ENCODE measurements at places on chromosomes 1 and 21. TPM values are rescaled to one million over a fixed set of nuclear protein-coding genes. Genes with fewer than 3 reads are reported as not detected.

- no peaks in the 10 kb centered on the region for H3K36me3 ChIP-seq
- no peak for DNase-seq
- H3K4me1 ChIP-seq: peaks cover 3% of the 10 kb centered on the region
- H3K4me3 ChIP-seq: no peak overlapping the region
- H3K27me3 ChIP-seq: peaks cover 28% of the 10 kb centered on the region
Measured at GRCh38 chr1:61088163-61088974, 6.0 kb downstream of the NFIA start.

DNA sequence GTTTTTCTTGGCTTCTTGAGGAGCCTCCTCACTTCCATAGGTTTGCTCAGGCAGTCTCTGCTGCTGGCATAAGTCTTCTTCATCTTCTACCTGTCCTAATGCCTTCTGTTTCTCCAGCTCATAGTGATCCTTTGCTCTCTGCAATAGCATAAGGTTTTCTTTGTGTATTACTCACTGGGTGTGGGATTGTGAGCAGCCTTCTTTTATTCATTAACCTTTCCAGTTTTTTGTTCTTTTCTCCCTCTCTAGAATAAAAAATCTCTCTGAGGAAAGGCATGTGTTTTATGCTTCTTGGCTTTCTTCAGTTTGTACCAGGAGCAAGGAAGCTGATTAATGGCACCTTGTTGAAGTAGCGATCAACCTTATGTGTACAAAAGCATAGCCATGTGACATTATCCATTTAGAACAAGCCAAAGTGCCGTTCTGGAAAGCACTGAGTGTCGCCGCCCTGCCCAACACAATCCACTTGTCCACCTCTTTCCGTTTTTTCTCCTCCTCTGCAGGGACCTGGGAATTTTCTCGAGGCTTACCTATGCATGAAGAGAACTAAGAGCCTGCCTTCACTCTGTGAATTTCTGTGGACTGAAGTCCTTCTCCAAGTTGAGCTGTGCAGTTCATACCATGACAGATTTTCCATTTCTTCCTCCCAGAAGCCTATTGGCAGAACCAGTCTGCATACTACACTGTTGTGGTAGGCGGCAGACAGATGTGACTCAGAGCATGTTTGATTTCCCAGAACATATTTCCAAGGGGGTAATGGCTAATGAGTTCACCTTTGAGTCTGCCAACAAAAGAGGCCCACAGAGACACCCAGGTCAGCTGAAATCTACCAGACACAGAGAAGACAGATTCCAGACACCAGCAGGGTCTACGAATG lies 39.0 kb downstream of the DPT start:
- DNase-seq: no peak
- no peaks in the 10 kb centered on the region for H3K36me3 ChIP-seq
- H3K4me3 ChIP-seq: no peak overlapping the region
- H3K27ac ChIP-seq: no peak overlapping the region

DNA sequence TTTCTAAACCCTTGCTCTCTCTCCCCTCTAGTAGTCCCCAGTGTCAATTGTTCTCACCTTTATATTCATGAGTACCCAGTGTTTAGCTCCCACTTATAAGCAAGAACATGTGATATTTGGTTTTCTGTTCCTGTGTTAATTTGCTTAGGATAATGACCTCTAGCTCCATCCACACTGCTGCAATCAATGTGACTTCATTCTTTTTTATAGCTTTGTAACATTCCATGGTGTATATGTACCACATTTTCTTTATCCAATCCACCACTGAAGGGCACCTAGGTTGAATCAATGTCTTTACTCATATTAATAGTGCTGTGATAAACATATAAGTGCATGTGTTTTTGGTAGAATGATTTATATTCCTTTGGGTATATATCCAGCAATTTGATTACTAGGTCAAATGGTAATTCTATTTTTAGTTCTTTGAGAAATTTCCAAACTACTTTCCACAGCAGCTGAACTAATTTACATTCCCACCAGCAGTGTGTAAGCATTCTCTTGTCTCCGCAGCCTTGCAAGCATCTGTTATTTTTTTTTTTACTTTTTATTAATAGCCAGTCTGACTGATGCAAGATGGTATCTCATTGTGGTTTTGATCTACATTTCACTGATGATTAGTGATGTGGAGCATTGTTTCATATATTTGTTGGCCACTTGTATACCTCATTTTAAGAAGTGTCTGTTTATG lies 277.8 kb downstream of the LTN1 start:
- no peak overlapping the region for H3K4me3 ChIP-seq
- no peaks in the 10 kb centered on the region for H3K27me3 ChIP-seq

- peak; percentile 17 for DNase-seq
- H3K27me3 ChIP-seq: peaks cover 2% of the 10 kb centered on the region
- H3K4me1 ChIP-seq: peaks cover 39% of the 10 kb centered on the region
- no peak overlapping the region for H3K27ac ChIP-seq
- H3K4me3 ChIP-seq: peak overlapping the region; percentile 86
Measured at GRCh38 chr21:34885626-34886239, 163.4 kb downstream of the RUNX1 start.

TMEM269 gene
- total RNA-seq: 0.40 TPM

DNA sequence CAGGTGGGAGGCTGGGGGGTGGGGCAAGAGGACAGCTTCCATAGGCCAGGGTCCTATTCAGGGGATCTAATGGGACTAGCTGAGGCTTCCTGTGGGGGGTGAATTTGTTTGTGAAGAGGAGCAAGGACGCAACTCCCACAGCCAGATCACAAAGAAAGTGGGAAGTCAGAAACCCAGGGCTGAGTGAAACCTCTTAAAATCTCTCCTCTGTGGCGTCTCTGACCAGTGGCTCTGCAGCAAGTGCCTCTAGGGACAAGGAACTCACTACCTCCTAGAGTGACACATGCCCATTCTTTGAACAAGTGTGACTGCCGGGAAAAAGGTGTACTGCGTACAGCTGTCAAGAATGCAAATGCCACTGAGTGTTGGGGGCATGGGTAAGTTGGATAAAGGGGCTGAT lies 187.9 kb downstream of the HIVEP3 start:
- no peak overlapping the region for H3K4me3 ChIP-seq
- H3K36me3 ChIP-seq: peaks cover 5% of the 10 kb centered on the region
- no peaks in the 10 kb centered on the region for H3K27me3 ChIP-seq
- H3K4me1 ChIP-seq: peaks cover 36% of the 10 kb centered on the region

IL6R gene
- total RNA-seq: 0.16 TPM

IGSF3 gene
- 0.16 TPM for total RNA-seq

LAMC2 gene
- total RNA-seq: not detected

- H3K27me3 ChIP-seq: peaks cover 11% of the 10 kb centered on the region
- H3K4me1 ChIP-seq: peaks cover 4% of the 10 kb centered on the region
- H3K27ac ChIP-seq: no peak overlapping the region
- no peak overlapping the region for H3K4me3 ChIP-seq
- DNase-seq: no peak
Measured at GRCh38 chr1:247638011-247638410, 32.6 kb downstream of the OR2G3 start.

GRCh38 chr1:182649041-182649440 lies 35.3 kb downstream of the RGS8 start:
- no peaks in the 10 kb centered on the region for H3K36me3 ChIP-seq
- H3K4me3 ChIP-seq: no peak overlapping the region
- no peak overlapping the region for H3K27ac ChIP-seq

DNA sequence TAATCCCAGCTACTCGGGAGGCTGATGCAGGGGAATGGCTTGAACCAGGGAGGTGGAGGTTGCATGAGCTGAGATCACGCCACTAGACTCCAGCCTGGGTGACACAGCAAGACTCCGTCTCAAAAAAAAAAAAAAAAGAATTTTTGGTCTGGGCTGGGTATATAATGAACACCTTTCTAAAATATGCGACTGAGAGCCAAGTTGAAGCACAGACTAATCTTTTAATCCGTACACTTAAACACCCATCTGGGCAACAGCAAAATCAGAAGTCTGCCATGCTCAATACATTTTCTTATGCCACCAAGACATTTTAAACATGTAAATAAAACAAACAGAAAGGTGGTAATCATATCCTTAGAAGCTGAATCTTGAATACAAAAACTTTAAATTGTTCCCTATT lies 31.6 kb upstream of the ABCB10 start:
- no peaks in the 10 kb centered on the region for H3K27me3 ChIP-seq
- no peak overlapping the region for H3K27ac ChIP-seq
- H3K4me1 ChIP-seq: no peaks in the 10 kb centered on the region
- H3K36me3 ChIP-seq: peaks cover 19% of the 10 kb centered on the region
- no peak for DNase-seq
- H3K4me3 ChIP-seq: no peak overlapping the region

- H3K27me3 ChIP-seq: peaks cover 23% of the 10 kb centered on the region
- no peaks in the 10 kb centered on the region for H3K36me3 ChIP-seq
- H3K4me3 ChIP-seq: no peak overlapping the region
- no peak overlapping the region for H3K27ac ChIP-seq
- peaks cover 57% of the 10 kb centered on the region for H3K4me1 ChIP-seq
Measured at GRCh38 chr1:200866521-200866920, 6.3 kb upstream of the GPR25 start.

DNA sequence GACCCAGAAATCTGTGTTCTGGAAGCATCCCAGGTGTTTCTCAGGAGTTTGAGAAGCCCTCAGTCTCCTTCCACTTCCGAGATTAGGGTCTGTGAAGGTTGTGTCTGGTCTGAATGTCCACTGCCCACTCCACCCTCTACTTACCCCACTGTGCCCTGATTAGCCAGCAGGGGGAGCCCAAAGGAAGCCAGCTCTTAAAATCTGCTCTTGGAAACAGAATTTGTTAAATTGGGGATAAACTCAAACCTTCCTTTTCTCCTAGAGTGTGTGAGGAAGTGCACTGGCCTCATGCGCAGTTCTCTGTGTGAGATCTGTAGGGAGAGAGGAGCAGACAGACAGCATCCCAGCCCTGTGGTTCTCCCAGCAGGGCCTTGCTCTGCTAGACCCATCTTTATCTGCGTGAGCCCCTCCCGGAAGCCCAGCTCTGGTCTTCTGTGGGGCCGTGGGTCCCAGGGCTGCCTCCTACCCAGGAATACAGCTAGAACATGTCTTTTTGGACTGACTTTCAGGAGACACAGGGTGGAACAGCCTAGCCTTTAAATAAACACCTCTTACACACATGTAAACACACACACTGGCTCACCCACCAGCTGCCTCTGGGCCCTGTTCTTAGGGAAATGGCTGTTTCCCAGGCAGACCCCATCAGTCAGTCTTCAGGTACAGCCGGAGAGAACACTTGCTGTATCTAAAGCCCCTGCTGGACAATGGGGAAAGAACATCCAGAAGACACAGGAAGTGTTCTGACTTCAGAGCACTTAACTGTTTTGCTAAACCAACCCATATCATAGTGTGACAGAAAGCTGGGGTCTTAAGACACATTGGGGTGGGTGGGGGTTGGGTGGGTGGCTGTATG lies 52.2 kb downstream of the SMYD2 start:
- no peak overlapping the region for H3K27ac ChIP-seq
- peaks cover 14% of the 10 kb centered on the region for H3K36me3 ChIP-seq
- no peak overlapping the region for H3K4me3 ChIP-seq
- H3K27me3 ChIP-seq: no peaks in the 10 kb centered on the region
- peak; percentile 60 for DNase-seq

DNA sequence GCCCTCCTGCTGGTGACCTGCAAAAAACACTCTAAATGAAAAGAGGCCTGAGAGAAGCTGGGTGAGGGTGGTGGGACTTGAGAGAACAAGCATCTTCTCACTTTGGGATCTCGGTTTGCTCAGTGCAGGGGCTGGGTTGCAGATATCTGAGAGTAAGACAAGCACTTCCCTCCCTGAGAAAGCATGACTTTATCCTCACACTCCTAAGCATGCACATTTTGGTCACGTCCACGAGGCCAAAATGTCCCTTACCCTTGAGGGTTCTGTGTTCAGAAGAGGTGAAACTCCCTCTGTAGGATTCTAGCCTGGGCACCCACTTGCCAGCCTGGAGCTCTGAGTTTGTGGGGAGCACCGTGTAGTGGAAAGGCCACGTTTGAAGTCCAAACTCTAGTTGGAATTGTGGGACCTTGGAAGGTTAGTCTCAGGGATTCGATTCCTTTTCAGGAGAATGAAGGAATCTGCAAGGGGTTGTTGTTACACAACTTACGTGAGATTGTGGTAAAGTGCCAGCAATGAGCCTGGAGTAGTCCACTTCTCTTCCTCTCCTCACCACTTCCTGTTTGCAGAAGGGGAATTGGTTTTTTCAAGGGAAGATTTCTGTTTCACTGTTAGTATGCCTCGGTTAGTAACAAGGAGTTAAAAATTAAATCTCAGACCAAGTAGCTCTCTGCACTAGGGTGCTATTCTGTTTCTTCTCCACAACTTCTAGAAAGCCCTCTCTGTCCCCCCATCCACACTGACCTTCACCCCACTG lies 3.0 kb downstream of the FCAMR start:
- peaks cover 48% of the 10 kb centered on the region for H3K4me1 ChIP-seq
- H3K27ac ChIP-seq: peak overlapping the region; percentile 33
- peak overlapping the region; percentile 12 for H3K4me3 ChIP-seq
- no peak for DNase-seq
- no peaks in the 10 kb centered on the region for H3K36me3 ChIP-seq

MYBPH gene
- not detected for total RNA-seq

GRCh38 chr1:202713110-202713509 lies 2.9 kb upstream of the SYT2 start:
- no peaks in the 10 kb centered on the region for H3K4me1 ChIP-seq
- peaks cover 65% of the 10 kb centered on the region for H3K27me3 ChIP-seq
- no peak for DNase-seq
- H3K4me3 ChIP-seq: no peak overlapping the region
- no peak overlapping the region for H3K27ac ChIP-seq
- no peaks in the 10 kb centered on the region for H3K36me3 ChIP-seq

DNA sequence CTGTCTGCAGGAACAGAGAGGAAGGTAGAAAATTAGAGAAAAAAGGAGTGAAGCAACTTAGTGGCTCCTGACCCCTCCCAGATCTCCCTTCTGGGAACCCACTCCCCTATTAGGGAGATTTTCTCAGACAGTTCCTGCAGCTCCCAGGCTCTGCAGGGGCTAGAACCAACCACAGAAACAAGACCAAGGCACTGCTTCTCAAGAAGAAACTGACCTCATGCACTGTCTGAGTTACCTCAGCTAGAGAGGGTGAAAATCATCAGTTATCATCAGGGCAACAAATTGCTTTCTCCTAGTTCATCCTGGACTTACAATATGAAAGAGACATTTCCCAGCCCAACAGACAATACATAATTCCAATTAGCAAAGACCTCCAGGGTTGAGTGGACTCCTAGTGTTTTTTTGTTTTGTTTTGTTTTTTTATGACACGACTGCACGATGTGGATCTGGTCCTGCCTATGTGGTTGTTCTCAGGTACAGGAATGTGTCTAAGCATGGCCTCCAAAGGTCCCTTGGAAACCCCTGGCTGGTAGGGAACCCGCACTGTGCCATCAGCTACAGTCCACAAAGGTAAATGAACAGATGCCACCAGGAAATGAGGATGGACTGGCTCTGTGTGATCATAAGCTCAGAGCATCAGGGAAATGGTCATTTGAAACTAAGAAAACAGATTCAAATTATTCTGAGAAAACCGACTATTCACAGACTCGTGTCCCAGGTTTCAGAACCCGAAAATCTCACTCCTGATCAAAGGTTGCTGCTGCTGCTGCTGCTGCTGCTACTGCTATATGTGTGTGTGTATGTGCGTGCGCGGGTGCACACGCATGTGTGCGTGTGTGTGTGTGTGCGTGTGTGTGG lies 65.3 kb downstream of the LAMC2 start:
- no peaks in the 10 kb centered on the region for H3K4me1 ChIP-seq
- no peak overlapping the region for H3K27ac ChIP-seq
- peaks cover 6% of the 10 kb centered on the region for H3K27me3 ChIP-seq

- no peaks in the 10 kb centered on the region for H3K36me3 ChIP-seq
- no peak overlapping the region for H3K4me3 ChIP-seq
- H3K4me1 ChIP-seq: peaks cover 39% of the 10 kb centered on the region
- H3K27ac ChIP-seq: peak overlapping the region; percentile 74
- DNase-seq: no peak
- peaks cover 25% of the 10 kb centered on the region for H3K27me3 ChIP-seq
Measured at GRCh38 chr1:23421753-23422240, 2.8 kb downstream of the TCEA3 start.

KPNA6 gene
- total RNA-seq: 67.2 TPM

GRCh38 chr21:42308161-42308913 lies 6.9 kb downstream of the TFF3 start:
- H3K4me3 ChIP-seq: no peak overlapping the region
- no peak overlapping the region for H3K27ac ChIP-seq
- H3K4me1 ChIP-seq: peaks cover 16% of the 10 kb centered on the region
- H3K27me3 ChIP-seq: peaks cover 9% of the 10 kb centered on the region
- H3K36me3 ChIP-seq: no peaks in the 10 kb centered on the region

All from activated CD8-positive, alpha-beta T cell treated with anti-CD3 and anti-CD28 coated beads, Interleukin-2, amount 10 ng/mL, durations not matched to agents 7 days and 5 days (primary cell).